ENCODE measurements at places on chromosomes 2 and 18. TPM values are rescaled to one million over a fixed set of nuclear protein-coding genes. Genes with fewer than 3 reads are reported as not detected.

LAMA1 gene
- 0.13 TPM for total RNA-seq

RTP5 gene
- not detected for total RNA-seq

C1QL2 gene
- not detected for total RNA-seq

- DNase-seq = no peak
Measured at GRCh38 chr2:186569897-186570296, 20.0 kb upstream of the ITGAV start.

ZAP70 gene
- total RNA-seq = 0.13 TPM

DNA sequence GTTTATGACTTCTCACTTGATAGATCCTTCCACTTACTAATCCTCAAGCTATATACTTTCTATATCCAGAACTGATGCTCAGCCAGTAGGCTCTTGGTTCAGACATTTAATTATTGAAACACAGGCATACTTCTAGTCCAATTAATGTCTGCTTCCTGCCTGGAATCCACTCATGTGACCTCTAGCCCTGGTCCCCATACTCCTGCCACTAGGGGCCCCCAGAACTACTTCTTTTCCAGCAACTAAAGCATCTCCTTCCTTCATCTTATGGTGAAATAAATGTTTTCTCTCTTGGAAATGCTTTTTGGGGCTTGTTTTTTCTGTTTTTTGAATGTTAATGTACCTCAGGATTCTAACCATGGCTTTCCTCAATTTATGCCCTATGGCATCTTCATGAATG is 527.6 kb downstream of the SATB2 start:
- DNase-seq = no peak

DNA sequence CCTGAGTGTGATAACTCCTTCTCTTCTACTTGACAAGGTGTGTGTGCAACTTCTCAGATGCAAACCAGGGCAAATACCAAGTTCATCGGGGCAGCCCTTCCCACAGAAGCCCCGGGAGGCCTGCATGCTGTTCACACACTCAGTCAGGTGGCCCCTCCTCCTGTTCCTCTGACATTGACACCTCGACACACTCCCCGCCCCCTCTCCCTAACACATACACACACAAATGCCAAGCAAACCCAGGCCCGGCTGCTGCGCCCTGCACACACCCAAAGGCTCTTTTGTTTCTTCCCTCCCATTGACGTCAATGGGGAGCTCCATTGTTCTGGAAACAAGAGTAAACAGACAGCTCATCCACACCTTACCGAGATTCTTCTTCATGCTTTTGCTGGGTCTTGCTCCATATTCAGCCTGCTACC is 1.7 kb upstream of the PER2 start:
- peak; percentile 66 for DNase-seq

DNA sequence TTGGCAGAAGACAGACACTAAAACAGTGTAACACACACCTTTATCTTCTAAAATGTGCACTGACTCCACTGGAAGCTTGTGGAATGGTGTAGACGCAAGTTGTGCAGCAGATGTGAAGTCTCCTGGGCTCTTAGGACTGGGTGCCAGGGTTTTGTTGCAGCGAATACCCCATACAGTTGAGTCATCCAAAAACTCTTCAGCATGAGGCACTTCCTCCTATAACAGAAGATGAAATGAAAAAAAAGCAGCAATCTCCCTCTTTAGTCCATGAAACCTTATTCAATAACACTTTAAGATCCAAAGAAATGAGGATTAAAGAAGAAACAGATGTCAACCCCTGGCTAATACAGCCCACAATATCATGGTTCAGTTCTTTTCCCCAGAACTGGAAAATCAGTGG is 22.2 kb downstream of the BUB1 start:
- DNase-seq = no peak

- DNase-seq = no peak
Measured at GRCh38 chr2:201441409-201441808, 9.8 kb downstream of the TRAK2 start.

DNA sequence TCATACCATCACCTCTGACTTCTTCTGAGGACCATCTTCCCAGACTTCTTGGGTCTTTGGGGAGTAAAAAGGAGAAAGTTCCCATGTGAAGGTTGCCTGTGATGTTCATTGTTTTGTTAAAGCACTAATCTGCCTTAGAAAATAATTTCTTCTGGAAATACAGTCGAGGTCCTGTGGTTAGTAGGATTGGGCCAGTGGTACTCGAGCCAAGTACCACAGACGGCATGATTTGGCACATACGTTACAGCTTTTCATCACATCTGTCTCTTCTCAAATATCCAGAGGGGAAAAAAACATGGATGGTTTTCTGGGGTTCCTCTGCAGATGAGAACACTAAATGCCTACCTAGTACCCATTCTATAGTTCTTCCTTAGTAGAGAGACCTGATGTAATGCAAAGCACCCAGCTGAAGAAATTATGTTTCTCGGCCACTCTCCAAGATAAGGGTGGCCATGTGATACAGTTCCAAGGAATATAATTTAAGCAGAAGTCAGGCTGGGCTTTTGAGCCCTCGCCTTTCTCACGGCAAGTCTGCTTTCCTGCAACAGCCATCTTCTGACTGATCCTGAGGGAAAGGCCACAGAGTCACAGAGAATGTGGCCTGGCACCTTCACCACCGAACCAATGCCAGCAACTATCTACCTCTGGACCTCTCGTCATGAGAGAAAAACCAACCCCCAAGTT is 161.0 kb downstream of the RNF152 start:
- no peak for DNase-seq

DNA sequence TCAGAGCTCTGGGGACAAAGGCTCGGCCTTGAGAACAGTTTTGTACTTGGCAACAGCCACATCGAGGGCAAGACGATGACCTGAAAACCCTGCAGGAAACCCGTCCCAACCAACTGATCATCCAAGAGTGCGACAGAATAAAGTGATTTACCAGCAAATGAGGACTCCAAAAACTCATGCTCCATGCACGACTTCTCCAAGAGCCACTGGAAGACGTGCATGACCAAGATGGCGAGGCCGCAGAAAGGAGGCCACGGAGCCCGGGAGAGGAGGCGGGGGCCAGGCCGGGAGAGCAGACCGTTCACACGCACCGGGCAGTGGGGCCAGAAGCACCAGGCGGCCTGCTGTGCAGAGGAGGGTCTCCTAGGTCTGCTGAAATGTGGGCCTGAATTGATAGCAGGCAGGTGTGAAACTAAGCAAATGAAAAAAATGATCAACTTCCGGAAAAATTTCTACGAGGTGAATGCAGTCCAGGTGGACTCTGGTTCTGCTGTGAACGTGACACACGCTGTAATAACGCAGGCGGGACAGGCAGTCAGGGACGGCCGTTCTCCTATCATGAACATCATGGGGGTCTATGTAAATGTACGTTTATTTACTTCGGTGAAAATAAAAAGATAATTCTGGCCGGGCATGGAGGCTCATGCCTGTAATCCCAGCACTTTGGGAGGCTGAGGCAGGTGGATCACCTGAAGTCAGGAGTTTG is 252.2 kb downstream of the HDAC4 start:
- DNase-seq = no peak

AGXT gene
- total RNA-seq = not detected

- peak; percentile 76 for DNase-seq
Measured at GRCh38 chr2:212227755-212228154, 310.8 kb downstream of the ERBB4 start.

GRCh38 chr2:96113367-96113677 is 3.0 kb downstream of the ADRA2B start:
- no peak for DNase-seq

Data from dermis microvascular lymphatic vessel endothelial cell (primary cell).